ENCODE measurements at places on chromosomes 6 and 20. TPM values are rescaled to one million over a fixed set of nuclear protein-coding genes. Genes with fewer than 3 reads are reported as not detected.

The BPI gene
- not detected for total RNA-seq

DNA sequence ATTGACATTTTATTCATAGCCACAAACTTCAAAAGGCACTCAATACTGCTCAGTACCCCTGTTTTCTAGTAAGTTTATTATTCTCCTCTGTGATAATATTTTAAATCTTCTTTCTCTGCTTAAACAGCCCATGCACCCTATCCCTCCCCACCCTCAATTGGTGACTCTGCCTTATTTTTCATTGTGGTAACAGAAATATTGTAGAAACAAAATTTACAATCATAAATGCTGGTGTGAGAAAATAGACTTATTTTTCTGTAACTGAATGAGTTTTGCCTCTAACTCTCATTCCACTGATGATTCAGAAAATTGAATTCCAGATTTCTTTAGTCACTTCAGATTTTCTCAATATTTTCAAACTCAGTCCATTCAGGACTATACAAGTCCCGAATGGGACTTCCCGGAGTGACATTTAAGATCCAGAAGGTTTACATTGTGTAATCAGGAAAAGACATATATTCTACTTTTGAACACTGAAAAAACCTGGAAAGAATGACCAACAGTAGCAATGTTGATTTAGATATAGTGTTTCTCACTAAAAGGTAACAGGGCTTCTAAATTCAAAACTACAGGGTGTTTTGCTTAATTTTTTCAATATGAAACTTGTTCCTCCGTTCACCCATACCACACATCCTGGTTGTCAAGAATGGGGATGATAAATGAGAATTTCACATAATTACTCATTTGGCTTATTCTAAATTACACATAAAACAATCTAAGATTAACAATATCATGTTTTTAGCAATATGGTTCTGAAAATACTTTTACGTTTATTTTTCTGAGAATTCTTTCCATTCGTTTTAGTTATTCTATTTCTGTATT, 34.8 kb upstream of the UST start:
- DNase-seq = no peak

DNA sequence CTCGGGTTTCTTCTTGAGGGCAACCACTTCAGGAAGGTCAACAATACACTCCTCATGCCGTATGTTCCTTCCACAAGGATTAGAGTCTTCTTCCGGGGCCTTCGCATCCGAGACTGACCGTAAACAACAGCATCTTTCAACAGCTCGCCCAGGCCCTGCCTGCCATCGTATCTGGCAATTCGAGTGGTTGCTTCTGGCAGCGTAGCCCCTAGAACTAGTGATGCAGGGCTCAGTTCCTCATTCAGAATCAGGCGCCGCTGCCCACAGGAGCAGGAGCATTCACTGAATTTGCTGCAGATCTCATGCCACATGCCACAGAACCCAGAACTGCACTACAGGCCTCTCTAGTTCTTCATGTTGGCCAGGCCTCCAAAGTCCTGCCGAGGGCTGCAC, 59.0 kb upstream of the AFDN start:
- no peak for DNase-seq

GRCh38 chr6:37783025-37783855, 36.3 kb upstream of the ZFAND3 start:
- DNase-seq = peak; percentile 16

- no peak for DNase-seq
Observed at GRCh38 chr6:163771180-163771579, 356.7 kb downstream of the QKI start.
